ENCODE measurements at places on chromosomes 2 and 18. TPM values are rescaled to one million over a fixed set of nuclear protein-coding genes. Genes with fewer than 3 reads are reported as not detected.

Gene KIF5C
- 0.08 TPM for total RNA-seq

Gene TIGD1
- 1.7 TPM for total RNA-seq

Gene SLC1A4
- total RNA-seq: 14.8 TPM

Gene GULP1
- 17.1 TPM for total RNA-seq

Gene SCYGR4
- not detected for total RNA-seq

Gene SLC8A1
- 25.4 TPM for total RNA-seq

Gene FBXO36
- 1.4 TPM for total RNA-seq

Gene RNF125
- 0.35 TPM for total RNA-seq

Gene GREB1
- total RNA-seq: 2.1 TPM

Gene PSMA8
- total RNA-seq: not detected

Gene DSG1
- total RNA-seq: not detected

Gene ANKRD36B
- total RNA-seq: 17.8 TPM

Gene CNRIP1
- total RNA-seq: 14.1 TPM

Gene ZSCAN30
- total RNA-seq: 17.0 TPM

Gene CYS1
- 1.6 TPM for total RNA-seq

Gene HOXD12
- not detected for total RNA-seq

Gene FIGN
- 0.53 TPM for total RNA-seq

Gene PPM1B
- 31.5 TPM for total RNA-seq

Gene NMUR1
- 0.23 TPM for total RNA-seq

Gene DSG3
- total RNA-seq: 0.23 TPM

Gene MSTN
- total RNA-seq: not detected

Gene SCTR
- not detected for total RNA-seq

Gene DNER
- total RNA-seq: 0.60 TPM

Gene SPATA3
- not detected for total RNA-seq

Gene GRP
- not detected for total RNA-seq

Gene PLCL1
- 2.5 TPM for total RNA-seq

Gene ACTG2
- total RNA-seq: 0.35 TPM

Gene PDCL3
- total RNA-seq: 11.3 TPM

Gene ARHGEF4
- total RNA-seq: 0.90 TPM

Gene ERFE
- total RNA-seq: 0.82 TPM

Gene MAP3K19
- not detected for total RNA-seq

Gene DYNAP
- total RNA-seq: not detected

Gene LYG2
- total RNA-seq: not detected

Gene SSB
- 37.2 TPM for total RNA-seq

Gene LAMA3
- 0.60 TPM for total RNA-seq

Gene COA5
- total RNA-seq: 34.2 TPM

Gene MDH1B
- 0.83 TPM for total RNA-seq

Gene CCL20
- not detected for total RNA-seq

Gene TMEFF2
- 0.12 TPM for total RNA-seq

Gene SPAST
- 11.8 TPM for total RNA-seq

Gene OXER1
- under 0.01 TPM for total RNA-seq

Gene OTOF
- under 0.01 TPM for total RNA-seq

Gene DPP10
- not detected for total RNA-seq

Gene STPG4
- total RNA-seq: 0.23 TPM

Gene GPR155
- 8.5 TPM for total RNA-seq

Gene LCT
- total RNA-seq: under 0.01 TPM

Gene DNAJC5G
- not detected for total RNA-seq

Gene NCL
- 251 TPM for total RNA-seq

Gene L3MBTL4
- under 0.01 TPM for total RNA-seq

Data from smooth muscle cell of the coronary artery (primary cell).